ENCODE measurements at places on chromosomes 1 and 21.

DNA sequence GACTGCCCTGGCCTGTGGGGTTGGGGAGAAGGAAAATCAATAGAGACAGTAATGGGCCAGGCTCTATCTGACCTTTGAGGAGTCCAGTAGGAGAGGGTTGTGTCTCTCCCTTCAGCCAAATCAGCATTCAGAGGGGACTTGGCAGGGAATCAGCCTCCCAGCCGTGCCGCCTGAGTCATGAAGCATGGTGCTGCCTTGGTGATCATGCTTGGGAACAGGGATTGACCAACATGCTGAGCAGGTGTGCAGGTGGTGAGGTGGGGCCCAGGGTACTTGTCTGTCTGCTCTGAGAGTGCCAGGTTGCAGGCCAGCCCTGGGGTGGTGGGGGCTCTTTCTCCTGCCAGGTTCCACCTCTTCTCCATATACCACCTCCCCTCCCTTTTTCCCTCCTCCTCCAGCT is 58.9 kb upstream of the TLR5 start:
- DNase-seq: no peak

GRCh38 chr1:246142320-246142893 is 364.7 kb downstream of the SMYD3 start:
- DNase-seq: no peak

- DNase-seq: no peak
These were observed 16.0 kb downstream of the OR2T11 start for GRCh38 chr1:248618878-248619277.

- no peak for DNase-seq
These were observed 33.9 kb upstream of the PDC start for GRCh38 chr1:186494832-186495271.

- DNase-seq: no peak
These were observed 28.3 kb upstream of the KIF26B start for GRCh38 chr1:245126530-245126929.

- no peak for DNase-seq
These were observed 63.1 kb upstream of the CD34 start for GRCh38 chr1:207973898-207974568.

Data from NCI-H187 treated with DMSO at 0.1 percent for 48 hours (cell line).